ENCODE measurements at places on chromosomes 4 and X.

DNA sequence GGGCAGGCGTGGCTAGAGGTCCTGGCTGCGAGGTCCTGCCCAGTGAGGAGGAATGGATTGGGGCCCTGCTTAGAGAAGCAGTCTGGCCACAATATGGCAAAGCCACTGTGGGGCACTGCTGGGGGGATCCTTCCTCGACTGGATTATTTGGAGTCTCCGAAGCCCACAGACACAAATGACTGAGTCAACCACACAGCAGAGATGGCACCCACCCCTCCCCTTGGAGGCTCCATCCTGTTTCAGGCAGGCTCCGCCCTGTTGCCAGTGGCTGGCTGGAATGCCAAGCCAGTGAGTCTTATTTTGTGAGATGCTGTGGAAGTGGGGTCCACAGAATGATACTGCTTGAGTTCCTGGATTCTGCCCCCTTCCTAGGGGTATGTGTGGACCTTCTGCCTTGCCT is 363.9 kb downstream of the PPP1R2C start:
- DNase-seq = no peak

- DNase-seq = no peak
Measured at GRCh38 chr4:101807351-101807750, 16.8 kb downstream of the BANK1 start.

DNA sequence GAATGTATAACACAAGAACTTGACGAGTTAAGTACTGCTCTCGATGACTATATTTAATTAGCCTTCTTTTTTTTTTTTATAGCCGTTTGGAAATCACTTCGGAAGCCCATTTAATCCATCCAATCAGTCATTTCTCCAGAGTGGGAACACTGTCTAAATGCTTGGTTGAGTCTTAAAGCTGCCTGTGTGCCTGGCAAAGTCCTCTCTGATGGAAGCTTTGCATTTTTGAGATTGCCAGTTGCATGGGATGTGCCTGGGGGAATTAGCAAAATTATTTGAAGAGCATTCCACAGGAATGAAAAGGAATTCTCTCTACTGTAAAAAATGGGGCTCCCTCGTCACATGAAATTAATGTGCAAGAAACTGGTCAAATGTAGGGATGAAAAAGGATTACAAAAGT is 398.8 kb upstream of the RPS6KA3 start:
- peak; percentile 17 for DNase-seq

- DNase-seq = peak; percentile 21
Measured at GRCh38 chr4:101649790-101650515, 140.6 kb upstream of the BANK1 start.

- no peak for DNase-seq
Measured at GRCh38 chr4:14902342-14902741, 99.9 kb upstream of the CPEB2 start.

DNA sequence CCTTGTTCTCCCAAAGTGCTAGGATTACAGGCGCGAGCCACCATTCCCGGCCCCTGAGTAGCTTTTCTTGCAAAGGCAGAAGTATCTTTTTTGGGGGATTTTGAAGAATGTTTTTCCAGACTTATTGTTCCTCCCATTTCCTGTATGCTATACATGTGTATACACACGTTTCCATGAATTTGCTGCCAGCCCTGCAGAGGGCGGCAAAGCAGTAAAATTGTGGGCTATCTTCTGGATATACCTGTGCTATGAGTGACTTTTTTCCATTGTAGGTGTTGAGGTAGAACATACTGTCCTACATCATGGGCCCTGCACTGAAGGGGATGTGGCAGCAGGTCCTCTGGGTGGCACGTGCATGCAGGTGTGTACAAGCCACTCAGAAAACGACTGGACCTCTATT is 16.9 kb upstream of the MED28 start:
- no peak for DNase-seq

DNA sequence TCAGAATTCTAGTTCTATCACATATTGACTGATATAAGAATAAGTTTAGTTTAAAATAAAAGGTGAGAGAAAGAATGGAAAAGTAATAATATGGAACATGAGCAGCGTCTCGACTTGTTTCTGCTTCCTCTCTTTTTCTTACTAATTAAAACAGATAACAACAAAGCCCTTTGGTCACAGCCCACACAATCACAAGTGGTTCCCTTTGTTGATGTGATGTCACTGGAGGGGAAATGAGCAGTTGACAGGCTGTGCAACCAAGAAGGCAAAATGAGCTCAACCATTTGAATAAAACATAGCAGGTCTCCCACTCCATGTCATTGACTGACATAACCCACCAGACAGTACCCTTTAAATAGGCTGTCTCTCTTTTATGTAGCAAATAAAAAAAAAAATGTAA is 342.5 kb upstream of the MAGEB2 start:
- DNase-seq = no peak

GRCh38 chr4:169100670-169101101 is 90.6 kb upstream of the CBR4 start:
- DNase-seq = no peak

- peak; percentile 68 for DNase-seq
Measured at GRCh38 chr4:74675673-74676279, 118.5 kb downstream of the BTC start.

DNA sequence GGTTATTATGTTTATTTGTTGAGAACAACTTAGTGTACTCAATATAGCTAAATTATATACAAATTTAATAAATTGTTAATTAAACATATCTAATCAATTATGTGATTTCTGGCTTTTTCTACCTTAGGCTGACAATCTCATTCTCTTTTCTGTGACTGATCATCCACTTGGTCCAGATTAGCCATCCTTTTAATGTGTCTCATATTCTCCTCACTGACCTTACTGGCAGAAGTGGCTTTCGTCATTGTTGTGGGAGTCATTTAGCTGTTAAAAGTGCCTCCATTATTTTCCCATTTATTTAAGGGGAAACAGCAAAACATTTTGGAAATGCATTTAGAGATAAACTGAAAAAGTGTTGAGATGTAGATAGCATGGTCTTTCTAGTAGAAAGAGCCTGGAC is 172.2 kb downstream of the CCSER1 start:
- no peak for DNase-seq

- no peak for DNase-seq
Measured at GRCh38 chrX:133375615-133376340, 39.5 kb downstream of the GPC4 start.

DNA sequence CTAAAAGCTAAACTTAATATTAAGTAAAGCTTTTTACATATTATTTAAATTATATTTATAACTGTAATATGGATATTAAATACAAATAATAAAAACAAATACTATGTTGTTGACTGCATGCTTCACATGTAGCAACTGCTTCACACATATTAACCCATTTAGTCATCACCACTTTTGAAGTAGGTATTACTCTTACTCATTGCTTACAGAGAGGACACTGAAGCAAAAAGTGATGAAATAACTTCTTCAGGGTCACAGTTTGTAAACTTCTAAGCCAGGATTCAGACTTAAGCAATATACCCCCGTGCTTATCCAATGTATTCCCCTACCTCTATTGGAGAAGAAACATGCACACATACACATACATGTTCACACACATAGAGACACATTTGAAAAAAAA is 166.6 kb downstream of the DKK2 start:
- DNase-seq = no peak

DNA sequence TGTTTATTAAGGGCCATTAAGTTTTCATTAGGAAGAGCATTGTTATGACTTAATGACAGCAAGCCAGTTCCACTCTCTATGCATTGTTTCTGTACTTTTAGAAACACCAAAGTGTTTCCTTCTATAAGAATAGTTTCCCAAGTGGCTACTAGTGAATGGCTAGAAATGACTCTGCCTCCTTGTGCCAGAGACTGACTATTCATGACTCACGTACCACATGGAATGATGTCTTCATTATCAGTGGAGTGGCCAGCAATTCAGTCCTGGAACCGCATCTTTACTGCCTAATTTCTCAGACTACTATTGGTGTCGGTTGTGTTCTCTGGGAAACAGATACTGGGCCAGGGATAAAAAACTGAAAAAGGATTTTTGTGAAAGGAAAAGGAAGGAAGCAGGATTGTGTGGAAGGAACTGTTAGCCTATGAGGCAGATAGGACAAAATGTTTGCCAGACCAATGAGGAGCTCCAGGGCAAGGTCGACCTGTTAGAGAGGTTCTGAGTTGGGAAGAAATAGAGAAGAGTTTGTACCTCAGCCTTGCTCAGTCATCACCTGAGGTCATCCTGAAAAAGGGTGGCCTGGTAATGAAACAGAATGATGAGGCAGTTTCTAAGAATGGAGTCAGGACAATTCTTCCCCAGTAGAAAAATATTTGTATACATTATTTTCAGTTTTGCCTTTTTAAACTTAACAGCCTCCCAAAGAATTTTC is 218.6 kb downstream of the SPCS3 start:
- DNase-seq = peak; percentile 81

DNA sequence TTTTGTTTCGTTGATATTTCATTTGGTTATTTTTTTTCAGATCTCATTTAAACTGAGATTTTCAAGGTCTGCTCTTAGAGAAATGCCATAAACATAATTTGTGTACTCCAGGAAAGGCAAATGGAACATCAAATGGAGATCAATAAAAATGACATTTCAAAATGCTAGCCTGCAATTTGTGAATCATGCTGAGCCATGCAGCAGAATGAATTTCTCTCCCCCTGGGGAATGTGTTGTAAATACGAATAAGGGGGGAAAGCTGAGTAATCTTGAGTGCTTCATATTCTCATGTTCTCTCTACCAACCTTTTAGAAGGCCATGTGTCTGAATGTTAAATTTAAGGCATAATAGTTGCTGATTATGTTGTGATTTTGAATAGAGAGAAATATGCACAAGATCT is 7.8 kb downstream of the ZCCHC4 start:
- DNase-seq = peak; percentile 31

- DNase-seq = no peak
Measured at GRCh38 chr4:108556588-108557200, 63.7 kb upstream of the RPL34 start.

DNA sequence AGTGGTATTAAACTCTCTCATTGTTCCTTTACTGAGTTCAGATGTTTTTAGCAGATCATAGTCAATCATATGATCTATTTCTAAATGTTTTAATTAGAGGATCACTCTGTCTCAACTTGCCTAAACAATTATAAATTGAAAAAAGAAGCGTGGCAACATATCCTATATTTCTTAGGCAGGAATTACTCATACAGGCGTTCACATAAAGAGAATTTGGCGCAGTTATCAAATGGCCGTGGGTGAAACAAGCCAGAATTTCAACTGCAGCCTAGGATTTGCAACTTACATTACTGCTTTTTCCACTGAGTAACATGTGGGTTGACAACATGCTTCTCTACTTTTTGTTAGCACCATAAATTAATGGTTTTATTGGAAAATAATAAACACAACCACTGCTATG is 141.3 kb downstream of the CPE start:
- DNase-seq = no peak

- DNase-seq = no peak
Measured at GRCh38 chr4:87044511-87045233, 109.9 kb downstream of the AFF1 start.

DNA sequence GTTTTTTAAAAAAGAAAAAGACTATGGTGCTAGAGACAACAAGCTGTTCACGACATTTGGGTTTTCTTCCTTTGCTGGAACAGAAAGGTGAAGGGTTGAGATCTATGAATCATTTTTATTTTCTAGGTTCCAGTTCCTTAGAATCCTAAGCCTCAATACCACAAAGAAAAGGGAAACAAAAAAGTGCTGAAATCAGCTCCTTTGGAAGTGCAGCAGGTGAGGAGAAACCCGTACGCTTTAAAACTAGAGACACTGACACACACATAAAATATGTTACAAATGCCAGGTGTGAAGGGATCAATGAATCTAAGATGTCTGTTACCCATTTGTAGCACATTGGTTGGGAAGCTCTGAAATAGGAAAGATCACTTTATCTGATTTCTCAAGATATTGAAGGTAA is 125.2 kb downstream of the AREG start:
- DNase-seq = no peak

- DNase-seq = no peak
Measured at GRCh38 chrX:147935156-147935758, 23.5 kb downstream of the FMR1 start.

DNA sequence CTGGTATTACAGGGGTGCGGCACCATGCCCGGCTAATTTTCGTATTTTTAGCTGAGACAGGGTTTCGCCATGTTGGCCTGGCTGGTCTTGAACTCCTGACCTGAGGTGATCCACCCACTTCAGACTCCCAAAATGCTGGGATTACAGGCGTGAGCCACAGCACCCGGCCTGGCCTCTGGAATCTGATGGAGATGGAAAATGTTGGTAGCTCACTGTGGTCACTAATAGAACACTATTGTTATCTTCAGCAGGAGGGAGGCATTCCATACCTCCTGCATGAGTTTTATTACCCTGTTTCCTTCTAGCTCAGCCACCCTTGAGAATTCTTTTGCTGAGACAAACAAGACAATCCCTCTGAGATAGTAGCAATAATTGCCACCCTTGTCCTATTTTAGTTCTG is 105.0 kb downstream of the SHROOM3 start:
- peak; percentile 41 for DNase-seq

DNA sequence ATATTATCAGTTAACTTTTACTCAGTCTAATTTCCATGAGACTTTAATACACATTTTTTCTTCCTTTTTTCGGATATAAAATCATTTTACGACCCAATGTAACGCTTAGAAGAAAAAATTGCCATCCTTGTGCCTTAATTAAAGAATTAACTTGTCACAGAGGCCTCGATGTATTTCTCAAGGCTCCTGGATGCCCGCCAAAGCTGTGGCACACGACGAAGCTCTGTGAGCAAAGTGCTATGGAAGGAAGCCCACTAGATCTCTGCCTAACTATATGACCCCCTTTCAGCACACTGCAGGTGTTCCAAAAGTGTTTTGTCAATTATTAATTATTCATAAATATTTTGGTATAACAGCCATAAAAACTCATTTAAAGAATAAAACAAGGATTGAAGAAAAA is 54.4 kb downstream of the TAPT1 start:
- DNase-seq = no peak

- DNase-seq = no peak
Measured at GRCh38 chr4:108171339-108172230, 2.9 kb upstream of the LEF1 start.

- DNase-seq = no peak
Measured at GRCh38 chr4:56791316-56791715, 30.2 kb downstream of the SPINK2 start.

- DNase-seq = no peak
Measured at GRCh38 chr4:1523033-1523432, 116.8 kb upstream of the NKX1-1 start.

DNA sequence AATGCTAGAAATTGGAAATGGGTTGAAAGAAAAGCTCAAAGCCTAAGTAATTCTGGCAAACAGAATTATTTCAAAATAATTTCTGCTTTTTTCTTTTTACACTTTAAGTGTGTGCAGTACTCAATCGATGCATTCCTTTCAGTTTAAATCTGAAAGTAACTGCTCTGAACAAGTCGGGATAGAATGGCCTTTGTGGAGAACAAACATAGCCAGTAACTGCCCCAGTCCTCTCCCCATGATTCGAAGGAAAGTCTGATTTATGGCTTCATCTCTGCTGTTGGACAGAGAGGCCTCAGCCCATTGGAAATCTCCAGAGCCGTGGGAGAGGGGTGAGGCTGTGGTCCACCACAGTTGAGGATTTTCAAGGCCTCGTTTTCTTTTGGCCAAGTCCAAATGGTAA is 174.0 kb upstream of the TLL1 start:
- DNase-seq = no peak

- no peak for DNase-seq
Measured at GRCh38 chrX:49988143-49988542, 65.7 kb downstream of the CLCN5 start.

- no peak for DNase-seq
Measured at GRCh38 chr4:95980877-95981360, 141.0 kb downstream of the PDHA2 start.
